ENCODE measurements at places on chromosomes 1 and 21. TPM values are rescaled to one million over a fixed set of nuclear protein-coding genes. Genes with fewer than 3 reads are reported as not detected.

GRCh38 chr1:182601416-182601786 is 2.8 kb downstream of the RGS16 start:
- H3K27ac ChIP-seq: no peak overlapping the region
- no peaks in the 10 kb centered on the region for H3K36me3 ChIP-seq
- no peak overlapping the region for H3K4me3 ChIP-seq
- peaks cover 22% of the 10 kb centered on the region for H3K4me1 ChIP-seq

DNA sequence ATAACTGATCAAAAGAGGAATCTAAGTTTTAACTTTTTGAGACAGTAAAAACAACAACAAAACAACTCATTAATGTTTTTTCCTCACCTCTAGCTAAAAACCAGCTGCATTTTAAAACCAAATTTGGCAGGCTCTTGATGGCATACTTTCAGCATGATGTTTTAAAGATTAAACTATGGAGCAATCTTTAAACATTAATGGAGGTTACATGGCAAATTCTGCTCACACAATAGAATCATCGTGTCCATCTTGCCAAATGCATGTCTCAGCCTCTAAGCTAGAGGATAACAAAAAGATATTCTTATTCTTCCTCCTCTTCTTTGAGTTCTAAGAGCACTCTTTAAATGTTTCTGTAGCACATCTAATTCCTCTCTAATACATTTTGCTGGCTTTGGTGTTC is 579.8 kb upstream of the PKN2 start:
- H3K4me1 ChIP-seq: no peaks in the 10 kb centered on the region
- peaks cover 3% of the 10 kb centered on the region for H3K27me3 ChIP-seq
- H3K4me3 ChIP-seq: no peak overlapping the region
- H3K36me3 ChIP-seq: no peaks in the 10 kb centered on the region

DNA sequence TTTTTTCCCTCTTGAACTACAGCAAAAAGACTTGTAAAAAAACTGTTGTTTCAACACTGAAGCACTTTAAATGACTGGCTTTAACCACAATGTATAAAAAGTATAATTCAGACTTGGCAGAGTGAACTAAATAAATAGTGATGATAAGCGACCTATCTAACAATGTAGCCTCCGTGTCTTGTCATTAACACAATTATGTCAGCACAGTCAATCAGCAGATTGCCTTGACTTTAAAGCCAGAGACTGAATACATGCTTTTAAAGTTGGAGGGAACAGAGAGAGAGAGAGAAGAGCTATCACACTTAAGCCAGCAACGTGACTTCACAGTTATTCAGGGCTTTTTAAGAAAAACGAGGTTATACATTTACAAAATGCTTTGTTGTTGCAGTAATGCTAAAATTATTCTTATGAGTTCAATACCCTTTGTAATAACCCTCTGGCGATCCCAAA is 378.1 kb downstream of the LMO4 start:
- H3K4me1 ChIP-seq: no peaks in the 10 kb centered on the region
- no peak overlapping the region for H3K4me3 ChIP-seq
- H3K27ac ChIP-seq: no peak overlapping the region
- no peaks in the 10 kb centered on the region for H3K27me3 ChIP-seq

GRCh38 chr1:89331890-89332289 is 32.0 kb upstream of the GBP6 start:
- H3K27me3 ChIP-seq: no peaks in the 10 kb centered on the region
- no peak overlapping the region for H3K27ac ChIP-seq
- DNase-seq: no peak
- no peaks in the 10 kb centered on the region for H3K4me1 ChIP-seq

DNA sequence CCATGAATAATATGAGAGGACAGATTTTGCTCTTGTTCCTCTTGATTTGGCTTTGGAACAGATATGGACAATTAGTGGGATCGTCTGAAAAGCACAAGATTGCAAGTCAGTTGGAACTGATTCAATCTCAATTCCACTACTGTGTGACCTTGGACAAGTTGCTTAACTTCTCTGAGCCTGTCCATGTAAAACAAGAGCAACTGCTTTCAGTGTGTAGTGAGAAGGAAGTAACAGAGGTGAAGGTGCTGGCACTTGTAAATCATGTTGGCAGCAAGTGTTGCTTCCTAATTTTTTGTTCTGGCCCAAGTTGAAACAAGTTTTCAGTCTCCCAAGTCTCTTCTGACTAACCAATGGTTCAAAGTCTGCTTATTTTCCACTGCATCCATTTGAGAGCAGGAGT is 15.3 kb downstream of the INKA2 start:
- peaks cover 9% of the 10 kb centered on the region for H3K4me1 ChIP-seq
- H3K27me3 ChIP-seq: no peaks in the 10 kb centered on the region
- DNase-seq: no peak
- no peaks in the 10 kb centered on the region for H3K36me3 ChIP-seq
- H3K4me3 ChIP-seq: no peak overlapping the region
- H3K27ac ChIP-seq: no peak overlapping the region

GRCh38 chr1:73160759-73161158 is 878.4 kb upstream of the NEGR1 start:
- no peaks in the 10 kb centered on the region for H3K4me1 ChIP-seq
- DNase-seq: no peak
- H3K4me3 ChIP-seq: no peak overlapping the region
- no peak overlapping the region for H3K27ac ChIP-seq
- H3K36me3 ChIP-seq: no peaks in the 10 kb centered on the region
- no peaks in the 10 kb centered on the region for H3K27me3 ChIP-seq

- no peaks in the 10 kb centered on the region for H3K4me1 ChIP-seq
- no peaks in the 10 kb centered on the region for H3K27me3 ChIP-seq
- H3K27ac ChIP-seq: no peak overlapping the region
- no peaks in the 10 kb centered on the region for H3K36me3 ChIP-seq
- H3K4me3 ChIP-seq: no peak overlapping the region
Observed at GRCh38 chr1:31214316-31215064, 25.2 kb downstream of the NKAIN1 start.

GRCh38 chr1:67889953-67890567 is 56.8 kb upstream of the GNG12 start:
- H3K27ac ChIP-seq: no peak overlapping the region
- peaks cover 2% of the 10 kb centered on the region for H3K4me1 ChIP-seq
- H3K4me3 ChIP-seq: no peak overlapping the region
- H3K36me3 ChIP-seq: no peaks in the 10 kb centered on the region

DNA sequence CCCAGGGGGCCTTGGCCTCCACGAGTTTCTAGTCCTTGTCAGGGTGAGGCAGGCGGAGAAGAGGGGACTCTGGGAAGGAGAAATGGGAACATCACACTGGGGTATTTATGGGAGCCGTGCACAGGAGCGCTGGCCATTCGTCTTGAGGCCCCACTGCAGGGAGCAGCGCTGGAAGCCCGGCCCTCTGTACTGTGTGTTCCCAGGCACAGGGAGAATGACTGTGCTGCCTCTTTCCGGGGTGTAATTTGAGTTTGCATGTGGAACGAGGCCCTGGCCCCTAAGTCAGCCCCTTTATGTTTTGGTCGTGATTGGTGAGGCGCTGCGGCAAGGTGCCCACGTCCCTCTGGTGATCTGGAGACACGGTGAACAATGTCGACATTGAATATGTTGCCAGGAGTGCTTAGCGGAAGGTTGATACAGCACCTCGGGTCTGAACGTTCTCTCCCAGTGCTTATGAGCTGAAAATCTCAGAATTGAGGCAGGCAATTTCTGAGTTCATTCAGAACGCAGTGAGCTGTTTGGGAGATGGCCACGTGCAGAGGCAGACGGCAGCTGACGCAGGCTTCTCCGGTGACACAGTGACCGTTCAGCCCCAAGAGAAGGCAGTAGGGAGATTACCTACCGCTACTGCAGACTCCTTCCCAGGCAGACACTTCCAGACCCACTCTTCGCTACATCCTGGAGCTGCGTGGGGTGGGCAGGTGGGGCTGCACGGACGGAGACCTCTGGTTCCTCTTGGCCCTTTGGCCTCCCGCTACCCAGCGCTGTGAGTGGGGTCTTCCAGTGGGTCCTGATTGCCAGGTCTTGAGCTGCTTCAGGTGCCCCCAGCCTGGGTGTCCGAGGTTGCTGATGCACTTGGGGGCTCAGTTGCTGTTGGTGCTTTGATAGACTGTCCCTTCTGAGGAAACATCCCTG is 265.8 kb downstream of the CAMTA1 start:
- no peak for DNase-seq
- H3K27ac ChIP-seq: no peak overlapping the region
- no peaks in the 10 kb centered on the region for H3K36me3 ChIP-seq
- H3K4me1 ChIP-seq: no peaks in the 10 kb centered on the region
- peaks cover 7% of the 10 kb centered on the region for H3K27me3 ChIP-seq

DNA sequence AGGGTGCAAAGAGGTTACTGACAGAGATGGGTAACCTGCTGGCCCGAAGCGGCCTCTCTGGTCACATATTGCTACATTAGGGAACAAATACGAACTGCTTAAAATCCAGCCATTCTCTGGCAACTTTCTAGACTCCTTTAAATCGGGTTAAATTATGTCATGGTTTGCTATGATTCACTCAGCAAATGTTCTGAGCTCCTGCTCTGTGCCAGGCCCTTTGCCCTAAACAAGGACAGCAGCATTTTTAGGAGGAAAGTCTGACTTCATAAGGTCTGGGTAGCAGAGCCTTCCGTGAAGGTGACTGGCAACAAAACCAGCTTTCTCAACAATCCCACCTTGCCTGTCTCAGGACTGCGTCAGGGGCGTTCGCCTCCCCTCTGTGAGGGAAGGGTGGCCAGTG is 15.4 kb downstream of the ZP4 start:
- H3K27ac ChIP-seq: no peak overlapping the region
- H3K36me3 ChIP-seq: no peaks in the 10 kb centered on the region
- no peaks in the 10 kb centered on the region for H3K4me1 ChIP-seq

- no peak overlapping the region for H3K27ac ChIP-seq
- no peak overlapping the region for H3K4me3 ChIP-seq
- no peaks in the 10 kb centered on the region for H3K36me3 ChIP-seq
- DNase-seq: no peak
- peaks cover 2% of the 10 kb centered on the region for H3K4me1 ChIP-seq
Observed at GRCh38 chr1:214264976-214265375, 16.0 kb upstream of the SMYD2 start.

- H3K27me3 ChIP-seq: no peaks in the 10 kb centered on the region
- no peaks in the 10 kb centered on the region for H3K4me1 ChIP-seq
- no peak overlapping the region for H3K27ac ChIP-seq
- no peak overlapping the region for H3K4me3 ChIP-seq
Observed at GRCh38 chr1:96059736-96060135, 661.8 kb upstream of the PTBP2 start.

MXRA8 gene
- 0.54 TPM for total RNA-seq

HIVEP3 gene
- 13.2 TPM for total RNA-seq

NTMT2 gene
- not detected for total RNA-seq

LCE1A gene
- not detected for total RNA-seq

ZMYND12 gene
- total RNA-seq: 0.76 TPM

LRRC39 gene
- total RNA-seq: 0.22 TPM

FCGR3B gene
- total RNA-seq: not detected

All from activated naive CD4-positive, alpha-beta T cell treated with anti-CD3 and anti-CD28 coated beads for 36 hours (primary cell).